ENCODE measurements at places on chromosomes 3 and 15.

DNA sequence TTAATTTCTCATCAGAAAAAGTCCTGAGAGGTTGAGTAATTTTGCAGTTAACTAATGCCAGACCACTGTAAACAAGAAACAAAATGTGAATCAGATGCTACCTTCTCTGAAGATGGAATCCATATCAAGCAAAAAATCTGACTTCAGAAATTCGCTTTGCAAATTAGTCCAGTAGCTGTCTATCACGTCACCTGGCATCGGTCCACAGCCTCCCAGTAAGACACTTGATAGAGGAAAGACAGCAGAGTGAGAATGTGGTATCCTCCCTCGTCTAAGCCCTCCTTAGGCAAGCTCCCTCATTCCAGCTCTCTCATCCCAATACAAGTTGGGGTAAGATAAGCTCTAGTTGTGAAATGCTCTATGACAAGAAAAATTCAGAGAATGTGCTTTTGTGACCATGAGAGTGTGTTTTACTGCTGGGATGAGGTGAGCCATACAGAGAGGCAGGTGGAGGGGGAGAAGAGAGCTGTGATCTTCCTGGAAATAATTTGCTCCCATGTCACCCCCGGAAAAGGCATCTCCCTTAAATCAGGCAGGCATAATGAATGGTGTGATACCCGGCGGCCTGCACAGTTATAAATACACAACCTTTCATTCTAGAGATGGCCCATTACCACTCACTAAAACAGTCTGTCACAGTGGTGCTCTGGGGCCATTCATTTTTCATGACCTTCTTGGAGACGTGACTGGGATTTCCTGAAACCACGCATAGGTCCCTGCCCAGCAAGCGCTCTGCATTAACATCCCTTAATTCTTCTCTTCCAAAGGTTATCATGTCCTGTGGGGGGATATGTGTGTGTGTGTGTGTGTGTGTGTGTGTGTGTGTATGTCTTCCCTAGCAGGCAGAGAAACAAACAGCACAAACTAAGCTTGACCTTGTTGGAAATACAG is 602.0 kb upstream of the KCNMB2 start:
- no peak for DNase-seq

- DNase-seq: no peak
Observed at GRCh38 chr3:71865727-71866126, 80.8 kb upstream of the PROK2 start.

GRCh38 chr15:29681166-29681845 is 141.0 kb downstream of the TJP1 start:
- no peak for DNase-seq

GRCh38 chr15:48904758-48905157 is 26.8 kb downstream of the EID1 start:
- no peak for DNase-seq

GRCh38 chr3:170056710-170057454 is 19.1 kb downstream of the GPR160 start:
- DNase-seq: no peak

GRCh38 chr3:42632146-42632545 is 21.4 kb upstream of the ZBTB47 start:
- no peak for DNase-seq

- DNase-seq: no peak
Observed at GRCh38 chr3:19644405-19644804, 289.6 kb downstream of the EFHB start.

- DNase-seq: no peak
Observed at GRCh38 chr3:47892286-47893040, 89.5 kb downstream of the DHX30 start.

DNA sequence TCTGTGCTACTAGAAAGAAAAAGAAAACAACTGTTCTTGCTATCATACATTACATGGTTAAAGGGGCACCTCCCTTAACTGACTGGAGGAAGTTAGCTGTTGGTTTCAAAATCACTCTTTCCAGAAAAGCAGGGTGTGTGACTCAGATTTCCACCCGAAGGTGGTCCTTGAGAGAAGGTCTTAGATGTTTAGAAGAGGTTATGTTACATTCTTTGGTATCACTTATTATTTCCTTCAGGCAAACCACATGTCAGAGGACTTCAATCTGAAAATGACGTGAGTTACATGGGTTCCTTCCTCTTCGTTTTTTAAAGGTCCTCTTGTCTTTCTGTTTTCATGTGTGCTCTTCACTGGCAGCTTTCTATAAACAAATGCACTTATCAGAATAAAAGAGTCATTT is 307.9 kb upstream of the CBLB start:
- DNase-seq: peak; percentile 6

DNA sequence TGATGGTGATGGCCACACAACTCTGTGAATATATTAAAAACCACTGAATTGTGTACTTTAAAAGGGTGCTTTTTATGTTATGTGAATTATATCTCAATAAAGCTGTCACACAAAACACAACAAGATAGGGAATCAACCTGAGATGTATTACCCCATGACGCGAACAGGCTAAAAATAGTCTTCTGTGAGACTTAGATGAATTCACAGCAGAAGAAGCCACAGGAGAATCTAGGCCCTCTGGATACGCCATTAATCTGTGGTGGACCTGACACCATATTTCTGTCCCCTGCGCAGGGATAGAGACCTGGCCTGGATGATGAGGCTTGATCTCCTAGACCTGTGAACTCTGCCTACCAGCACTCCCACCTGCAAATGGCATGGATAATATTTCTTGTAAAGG is 146.0 kb upstream of the HACD2 start:
- no peak for DNase-seq

GRCh38 chr3:19945969-19946831 is 697 bp upstream of the RAB5A start:
- DNase-seq: no peak

DNA sequence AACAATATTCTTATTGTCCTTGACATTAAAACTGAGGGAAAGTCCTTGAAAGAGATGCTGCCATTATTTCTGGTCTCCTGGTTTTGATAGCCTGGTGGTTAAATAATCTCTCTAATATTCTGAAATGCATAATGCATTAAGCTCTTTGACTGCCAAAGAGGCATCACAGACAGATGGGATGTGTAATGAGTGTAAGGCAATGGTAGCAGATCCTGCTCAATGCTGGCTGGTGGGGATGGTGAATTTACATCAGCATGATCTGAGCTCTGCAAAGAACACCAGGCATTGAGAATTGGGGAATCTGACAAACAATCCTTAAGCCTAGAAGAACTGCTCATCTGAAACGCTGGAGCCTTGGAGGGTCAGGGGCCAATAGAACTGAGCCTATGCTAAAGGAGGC is 528.6 kb upstream of the LMCD1 start:
- DNase-seq: no peak

DNA sequence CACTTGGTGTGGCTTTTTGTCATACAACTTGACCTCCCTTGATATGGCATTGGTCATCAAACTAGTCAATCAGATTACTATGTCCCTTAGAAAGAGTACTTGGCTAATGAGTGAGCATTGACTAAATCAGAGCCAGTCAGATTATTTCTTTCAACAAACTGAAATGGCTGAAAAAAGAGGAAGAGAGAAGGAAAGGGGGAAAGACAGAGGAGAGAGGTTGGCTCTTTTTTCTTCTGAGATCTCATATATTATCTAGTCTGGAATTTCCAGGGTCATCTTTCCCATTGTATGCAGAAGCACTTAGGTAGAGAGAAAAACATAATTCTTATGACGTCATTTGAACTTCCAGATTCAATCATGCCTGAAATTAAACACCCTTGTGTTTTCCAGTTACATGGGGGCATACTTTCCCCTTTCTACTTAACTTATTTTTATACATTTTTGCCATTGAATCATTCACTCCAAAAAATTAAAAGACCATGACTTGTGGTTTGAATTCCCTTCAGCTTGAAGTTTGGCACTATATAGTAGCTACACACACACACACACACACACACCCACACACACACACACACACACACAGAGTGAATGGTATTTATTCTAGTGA is 387.8 kb downstream of the LSAMP start:
- no peak for DNase-seq

DNA sequence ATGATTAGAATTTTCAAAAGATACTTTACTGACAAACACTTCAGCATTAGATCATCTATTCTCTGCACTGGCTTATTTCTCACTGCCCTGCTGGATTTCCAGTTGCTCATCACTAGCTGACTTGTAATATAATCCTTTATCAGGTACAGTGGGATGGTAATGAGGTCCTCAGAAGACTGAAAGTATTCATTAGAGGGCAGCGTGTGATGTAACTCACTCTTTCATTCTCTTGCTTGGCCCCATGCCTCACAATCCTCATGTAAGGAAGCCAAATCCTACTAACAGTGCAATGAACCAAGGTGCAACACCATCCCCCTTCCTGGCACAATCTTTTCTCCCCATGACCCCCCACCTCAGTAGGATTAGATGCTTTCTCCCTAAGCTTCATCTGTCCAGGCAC is 289.9 kb downstream of the CTNNB1 start:
- no peak for DNase-seq

GRCh38 chr3:28564211-28564610 is 215.6 kb upstream of the AZI2 start:
- no peak for DNase-seq

DNA sequence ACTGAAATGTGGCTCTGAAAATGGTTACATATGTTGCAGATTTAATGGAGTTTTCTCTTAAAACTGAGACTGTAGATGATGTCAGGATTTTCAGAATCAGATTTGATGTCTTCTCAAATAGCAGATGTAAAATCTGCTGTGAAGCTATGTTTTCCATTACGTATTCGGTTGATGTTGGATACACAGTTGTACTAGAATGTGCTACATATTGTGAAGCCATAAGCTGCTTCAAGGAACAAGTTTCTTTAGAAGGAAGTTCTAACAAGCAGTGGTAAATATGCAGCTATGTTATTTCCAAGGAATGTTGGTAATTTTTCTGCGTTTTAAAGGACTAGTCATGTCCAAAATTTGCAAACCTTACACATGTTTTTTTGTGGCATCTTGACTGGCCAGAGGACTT is 197.7 kb downstream of the RBMS3 start:
- no peak for DNase-seq

GRCh38 chr3:99665017-99665416 is 26.6 kb downstream of the COL8A1 start:
- DNase-seq: no peak

DNA sequence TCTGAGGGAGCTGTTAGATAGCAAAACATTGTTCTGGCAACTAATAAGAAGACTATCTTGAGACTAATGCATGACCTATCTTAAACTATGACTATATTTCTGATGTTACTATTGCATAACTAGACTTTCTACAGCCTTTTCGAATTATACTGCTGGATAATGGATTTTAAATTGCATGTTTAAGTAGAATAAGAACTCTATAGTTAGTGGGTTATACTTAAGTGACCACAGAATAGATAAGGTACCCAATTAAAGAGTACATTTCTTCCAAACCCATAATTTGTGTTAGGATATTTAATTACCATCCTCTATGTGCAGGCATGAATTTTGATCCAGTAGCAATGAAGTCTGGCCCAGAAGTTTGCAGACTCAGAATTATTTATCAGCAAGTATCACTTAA is 44.6 kb upstream of the SPPL2A start:
- no peak for DNase-seq

DNA sequence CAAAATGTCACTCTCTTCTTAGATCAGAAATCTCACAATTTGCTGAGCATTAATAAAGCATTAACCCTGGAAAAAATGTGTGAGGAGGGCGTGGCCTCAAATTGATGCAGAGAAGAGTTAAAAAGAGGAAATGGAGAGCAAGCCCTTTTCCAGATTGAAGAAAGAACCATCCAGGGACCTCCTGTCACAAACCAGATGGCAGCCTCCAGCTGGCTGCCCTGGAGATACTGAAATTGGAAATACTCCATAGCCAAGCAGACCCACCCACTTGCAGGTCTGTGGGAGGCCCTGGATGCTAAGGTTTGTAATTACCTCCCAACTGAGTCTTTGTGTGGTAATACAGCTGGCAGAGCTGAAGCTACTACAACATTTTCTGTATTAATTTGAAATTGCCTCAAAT is 214.9 kb downstream of the IL20RB start:
- DNase-seq: no peak

GRCh38 chr3:116340680-116341216 is 104.5 kb downstream of the LSAMP start:
- DNase-seq: no peak

- no peak for DNase-seq
Observed at GRCh38 chr3:97996988-97997387, 24.8 kb upstream of the RIOX2 start.

- DNase-seq: no peak
Observed at GRCh38 chr15:30984118-30984517, 7.3 kb downstream of the MTMR10 start.

DNA sequence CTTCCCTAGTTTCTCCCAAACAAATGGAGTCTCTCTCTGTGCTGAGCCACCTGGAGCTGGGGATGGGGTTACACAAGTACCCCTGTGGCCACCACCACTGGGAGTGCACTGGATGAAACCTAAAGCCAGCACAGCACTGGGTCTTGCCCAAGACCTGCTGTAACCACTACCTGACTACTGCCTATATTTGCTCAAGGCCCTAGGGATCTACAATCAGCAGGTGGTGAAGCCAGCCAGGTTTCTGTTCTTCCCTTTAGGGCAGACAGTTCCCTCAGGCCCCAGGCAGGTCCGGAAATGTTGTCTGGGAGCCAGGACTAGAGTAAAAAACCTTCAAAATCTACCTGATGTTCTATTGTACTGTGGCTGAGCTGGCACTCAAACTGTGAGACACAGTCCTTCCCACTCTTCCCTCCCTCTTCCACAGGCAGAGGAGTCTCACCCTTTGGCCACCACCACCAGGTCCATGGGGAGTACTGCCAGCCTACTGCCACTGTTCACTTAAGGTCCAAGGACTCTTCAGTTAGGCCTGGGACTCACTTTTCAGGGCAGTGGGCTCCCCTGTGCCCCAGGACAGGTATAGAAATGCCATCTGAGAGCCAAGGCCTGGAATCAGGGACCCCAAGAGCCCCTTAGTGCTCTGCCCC is 23.8 kb downstream of the C3orf20 start:
- no peak for DNase-seq

DNA sequence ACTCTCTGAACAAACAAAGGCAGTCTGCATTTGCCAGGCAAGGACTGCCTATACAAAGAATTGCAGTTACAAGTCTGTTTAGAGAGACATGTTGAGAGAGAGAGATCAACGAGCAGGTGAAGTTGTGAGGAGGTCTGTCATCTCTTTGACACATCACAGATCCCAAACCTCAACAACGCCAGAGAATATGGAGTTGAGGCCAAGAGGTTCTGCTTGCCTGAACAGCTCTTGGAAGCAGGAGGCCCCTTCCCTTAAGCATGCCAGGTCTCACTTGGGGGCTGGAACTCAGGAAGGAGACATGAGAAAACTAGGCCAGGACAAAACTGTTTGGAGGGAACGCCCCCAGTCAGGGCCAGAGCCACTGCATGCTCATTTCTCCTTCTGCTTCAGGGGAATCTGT is 22.3 kb upstream of the MUSTN1 start:
- no peak for DNase-seq

- DNase-seq: no peak
Observed at GRCh38 chr15:57732526-57733331, 26.2 kb downstream of the POLR2M start.

GRCh38 chr15:101639667-101640066 is 12.5 kb downstream of the TM2D3 start:
- DNase-seq: no peak

GRCh38 chr15:37907136-37907535 is 27.3 kb upstream of the TMCO5A start:
- DNase-seq: no peak

All from activated CD8-positive, alpha-beta memory T cell treated with anti-CD3 and anti-CD28 coated beads for 1 hour (primary cell).